Activated CD8-positive, alpha-beta memory T cell treated with anti-CD3 and anti-CD28 coated beads for 1 hour (primary cell): ENCODE measurements at places on chromosomes 6 and 20.

DNA sequence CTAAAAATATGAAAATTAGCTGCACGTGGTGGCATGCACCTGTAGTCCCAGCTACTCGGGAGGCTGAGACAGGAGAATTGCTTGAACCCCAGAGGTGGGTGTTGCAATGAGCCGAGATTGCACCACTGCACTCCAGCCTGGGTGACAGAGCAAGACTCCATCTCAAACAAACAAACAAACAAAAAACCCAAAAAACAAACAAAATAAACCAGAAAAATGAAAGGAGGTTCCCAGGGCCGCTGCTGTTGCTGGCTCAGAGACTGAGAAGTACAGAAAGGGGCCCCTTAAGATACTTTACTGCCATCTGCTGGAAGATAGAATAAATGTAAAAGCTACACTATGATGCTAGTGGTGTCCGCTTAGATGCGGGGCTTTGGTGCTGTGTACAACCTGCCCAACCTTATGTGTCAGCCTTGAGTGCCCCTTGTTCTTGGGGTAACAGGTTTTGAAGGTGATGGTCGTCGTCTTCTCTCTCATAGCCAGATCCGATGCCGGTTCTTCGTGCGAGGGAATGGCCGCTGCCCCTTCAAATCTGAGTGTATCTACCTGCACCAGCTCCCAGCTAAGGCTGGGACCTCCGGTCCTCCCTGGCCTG is 2.8 kb upstream of the FANCE start:
- no peak for DNase-seq

GRCh38 chr20:25297141-25297905 is 49.4 kb downstream of the PYGB start:
- no peak for DNase-seq

DNA sequence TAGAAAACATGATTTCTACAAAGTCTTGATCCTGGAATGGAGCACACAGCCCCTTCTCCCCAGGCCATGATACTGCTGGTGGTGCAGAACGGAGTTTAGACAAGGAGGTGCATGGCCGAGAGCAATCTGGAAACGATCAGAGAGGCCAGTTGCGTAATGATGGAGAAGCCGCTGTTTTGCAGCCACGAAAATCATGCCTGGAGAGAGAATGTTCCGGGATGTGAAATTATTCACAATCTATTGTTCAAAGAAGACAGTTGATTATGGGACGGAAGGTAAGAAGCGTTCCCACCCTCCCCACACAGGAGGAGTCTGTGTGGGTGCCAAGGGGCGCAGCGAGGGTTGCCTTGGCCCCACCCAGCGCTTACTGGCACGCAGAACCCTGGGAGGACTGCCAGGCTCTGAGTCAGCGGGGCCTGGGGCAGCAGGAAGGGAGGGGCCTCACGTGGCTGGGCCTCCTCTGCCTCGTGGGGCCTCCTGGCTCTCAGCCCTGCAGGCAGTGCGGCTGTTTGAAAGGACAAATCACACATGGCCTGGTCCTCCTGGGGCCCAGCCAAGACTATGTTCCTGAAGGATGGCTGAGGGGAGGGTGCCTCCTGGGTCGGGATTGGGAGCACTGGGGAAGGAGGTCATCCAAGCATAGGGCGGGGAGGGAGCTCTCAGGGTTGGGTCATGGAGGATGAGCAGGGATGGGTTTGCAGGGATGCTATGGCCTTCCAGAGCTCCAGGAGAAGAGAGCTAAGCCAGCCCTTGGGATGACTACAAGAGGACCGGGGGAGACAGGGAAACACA is 8.7 kb upstream of the AP5S1 start:
- peak; percentile 88 for DNase-seq

DNA sequence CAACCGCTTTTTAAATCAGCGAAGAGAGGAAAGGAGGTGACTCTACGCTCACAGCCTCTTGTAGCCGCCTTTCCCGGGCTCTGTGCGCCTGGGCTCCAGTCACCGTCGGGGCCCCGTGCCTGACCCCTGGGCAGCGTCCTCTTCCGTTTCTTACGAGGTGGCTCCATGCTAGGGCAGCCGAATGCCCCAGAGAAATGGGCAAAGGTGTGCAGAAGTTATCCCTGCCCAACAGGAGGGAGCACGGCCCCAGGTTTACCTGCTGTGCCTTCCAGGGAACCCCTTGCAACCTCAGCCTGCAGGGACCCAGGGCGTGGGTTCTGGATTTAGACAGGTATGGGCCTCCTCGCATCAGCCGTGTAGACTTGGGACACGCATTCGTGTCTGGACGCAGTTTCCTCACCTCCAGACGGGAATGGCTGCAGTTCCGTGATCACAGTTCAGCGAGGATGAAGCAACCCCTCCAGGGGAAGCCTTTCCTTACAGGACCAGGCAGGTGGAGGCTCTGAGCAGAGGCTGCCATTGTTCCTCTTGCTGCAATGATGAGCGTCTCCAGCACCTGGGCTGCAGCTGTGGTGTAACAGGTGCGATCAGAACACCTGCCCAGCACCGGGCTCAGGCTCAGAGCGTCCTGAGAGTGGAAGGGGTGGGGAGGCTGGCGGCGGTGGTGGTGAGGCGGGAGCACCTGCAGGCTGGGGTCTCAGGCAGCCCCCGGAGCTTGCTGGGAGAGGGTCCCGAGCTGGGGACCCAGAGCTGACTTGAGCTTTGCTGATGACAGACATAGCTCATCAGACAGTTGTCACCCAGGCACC is 81.3 kb upstream of the BHLHE23 start:
- no peak for DNase-seq

GRCh38 chr20:61684583-61685235 is 381.0 kb downstream of the TAF4 start:
- no peak for DNase-seq

DNA sequence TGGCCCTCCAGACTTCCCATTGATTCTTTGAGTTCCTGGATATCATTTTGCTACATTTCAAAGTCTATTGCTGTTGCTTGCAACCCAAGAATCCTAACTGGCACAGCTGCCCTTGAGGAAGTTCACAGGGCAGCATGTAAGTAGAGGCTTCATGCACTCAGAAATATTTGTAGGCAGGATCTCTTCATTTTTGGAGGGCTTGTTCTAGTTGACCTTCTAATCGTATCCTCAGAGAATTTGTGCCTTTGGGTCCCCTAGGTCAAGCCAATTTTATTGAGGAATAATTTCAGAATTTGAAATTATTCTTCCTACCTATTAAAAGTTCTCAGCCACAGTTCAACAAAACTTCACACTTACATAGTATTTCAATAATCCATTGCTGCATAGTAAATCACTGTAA is 5.6 kb upstream of the NCOA3 start:
- DNase-seq, result no peak

DNA sequence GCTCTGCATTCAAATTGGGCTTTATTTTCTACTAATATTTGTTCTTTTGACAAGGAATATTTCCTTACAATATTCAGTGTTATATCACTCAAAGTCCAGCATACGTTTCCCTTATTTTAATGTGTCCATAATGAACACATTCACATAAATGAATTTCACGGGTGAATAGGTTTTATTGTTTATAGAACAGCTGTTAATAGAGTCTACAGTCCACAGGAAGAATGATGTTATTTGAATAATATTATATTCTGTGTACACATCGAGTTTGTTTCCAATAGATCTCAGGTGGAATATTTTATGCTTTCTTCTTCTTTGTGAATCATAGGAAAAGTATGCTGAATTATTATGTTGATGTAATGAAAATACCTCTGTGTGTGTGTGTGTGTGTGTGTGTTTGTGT is 582.4 kb downstream of the CDH26 start:
- DNase-seq, result no peak

- DNase-seq, result no peak
Measured at GRCh38 chr6:146281651-146282362, 252.9 kb downstream of the GRM1 start.

GRCh38 chr6:116779573-116780164 is 14.2 kb upstream of the FAM162B start:
- DNase-seq, result no peak

DNA sequence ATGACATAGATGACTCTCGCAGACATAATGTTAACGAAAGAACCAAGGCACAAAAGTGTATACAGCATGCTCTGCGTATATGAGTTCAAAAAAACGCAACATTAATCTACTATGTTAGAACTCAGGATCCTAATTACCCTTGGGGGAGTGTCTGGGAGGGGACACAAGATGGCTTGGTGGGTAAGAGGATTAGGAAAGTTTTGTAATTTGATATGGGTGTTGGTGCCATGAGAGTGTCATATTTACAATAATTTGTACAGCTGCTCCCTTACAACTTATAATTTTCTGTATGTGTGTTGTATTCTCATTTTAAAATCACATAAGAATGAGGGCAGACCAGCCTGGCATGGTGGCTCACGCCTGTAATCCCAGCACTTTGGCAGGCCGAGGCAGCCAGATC is 38.6 kb downstream of the TFEB start:
- DNase-seq, result no peak

GRCh38 chr6:97215157-97215769 is 67.8 kb downstream of the MMS22L start:
- no peak for DNase-seq

- DNase-seq, result no peak
Measured at GRCh38 chr20:37365760-37366638, 20.1 kb downstream of the SRC start.

GRCh38 chr20:25061821-25062530 is 4.0 kb upstream of the ACSS1 start:
- DNase-seq, result no peak

DNA sequence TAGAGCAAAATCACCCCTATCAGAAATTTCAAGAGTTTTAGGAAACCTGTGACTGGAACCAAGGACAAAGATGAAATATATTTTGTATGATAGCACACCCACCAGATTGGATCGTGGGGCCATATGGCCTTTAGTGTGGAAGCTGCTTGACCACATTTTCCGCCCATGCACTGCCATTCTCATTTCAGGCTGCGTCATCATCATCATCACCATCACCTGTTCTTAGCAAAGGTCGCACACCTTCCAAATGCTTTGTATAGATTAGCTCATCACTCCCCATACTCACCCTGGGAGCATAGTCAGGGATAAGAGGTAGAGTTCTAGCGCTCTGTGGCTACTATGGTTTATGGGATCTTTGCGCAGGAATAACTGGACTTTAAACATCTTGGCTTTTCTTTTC is 185.7 kb downstream of the MTHFD1L start:
- DNase-seq, result no peak

DNA sequence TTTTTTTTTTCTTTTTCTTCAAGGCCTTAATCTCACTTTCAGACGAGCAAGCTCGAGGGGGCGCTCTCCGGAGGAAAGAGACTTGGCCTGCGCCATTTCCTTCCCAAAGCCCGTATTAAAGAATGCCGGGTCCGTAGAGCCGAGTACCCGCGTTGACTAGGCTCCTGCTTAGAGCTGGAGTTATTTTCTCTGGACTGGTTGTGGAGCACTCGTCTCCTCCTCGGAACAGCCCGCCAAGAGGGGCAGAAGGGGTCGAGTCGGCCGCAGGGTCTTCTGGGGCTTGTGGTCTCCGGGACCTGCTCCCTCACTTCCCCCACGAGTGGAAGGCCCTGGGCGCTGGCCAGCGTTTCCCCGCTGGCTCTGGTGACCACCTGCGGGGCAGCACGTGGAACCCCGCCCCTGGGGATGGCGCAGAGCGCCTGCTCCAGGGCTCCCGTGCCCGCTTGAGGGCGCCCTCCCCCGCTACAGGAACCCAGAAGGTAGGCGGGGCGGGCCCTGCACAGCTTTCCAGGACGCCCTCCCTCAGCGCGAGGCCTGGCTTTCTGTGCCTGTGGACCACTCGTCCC is 2.7 kb upstream of the MEI4 start:
- DNase-seq, result no peak

DNA sequence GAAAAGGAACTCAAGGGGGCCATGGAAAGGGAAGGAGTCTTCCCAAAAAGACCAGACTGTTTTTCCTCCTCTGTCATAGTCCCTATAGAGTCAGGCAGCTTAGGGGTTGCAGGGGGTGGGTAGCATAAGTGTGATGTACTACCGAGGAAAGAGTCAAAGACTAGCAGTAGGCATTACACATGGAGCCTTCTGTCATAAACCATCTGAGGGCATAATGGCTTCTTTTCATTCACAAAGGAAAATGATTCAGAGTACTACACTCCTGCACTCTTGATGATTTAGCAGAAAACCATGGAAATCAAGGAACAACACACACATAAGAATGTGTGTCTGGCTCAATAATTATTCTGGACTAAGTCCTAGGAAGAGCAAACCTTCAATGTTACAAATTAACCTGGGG is 14.9 kb downstream of the PLN start:
- DNase-seq, result no peak

GRCh38 chr6:14671261-14671681 is 553.7 kb downstream of the CD83 start:
- no peak for DNase-seq
